CD4-positive, alpha-beta T cell treated with Interleukin-17A for 4 hours (primary cell): ENCODE measurements at places on chromosomes 5 and 9.

- DNase-seq: no peak
These were observed 287.2 kb downstream of the TMEM232 start for GRCh38 chr5:110439296-110439695.

DNA sequence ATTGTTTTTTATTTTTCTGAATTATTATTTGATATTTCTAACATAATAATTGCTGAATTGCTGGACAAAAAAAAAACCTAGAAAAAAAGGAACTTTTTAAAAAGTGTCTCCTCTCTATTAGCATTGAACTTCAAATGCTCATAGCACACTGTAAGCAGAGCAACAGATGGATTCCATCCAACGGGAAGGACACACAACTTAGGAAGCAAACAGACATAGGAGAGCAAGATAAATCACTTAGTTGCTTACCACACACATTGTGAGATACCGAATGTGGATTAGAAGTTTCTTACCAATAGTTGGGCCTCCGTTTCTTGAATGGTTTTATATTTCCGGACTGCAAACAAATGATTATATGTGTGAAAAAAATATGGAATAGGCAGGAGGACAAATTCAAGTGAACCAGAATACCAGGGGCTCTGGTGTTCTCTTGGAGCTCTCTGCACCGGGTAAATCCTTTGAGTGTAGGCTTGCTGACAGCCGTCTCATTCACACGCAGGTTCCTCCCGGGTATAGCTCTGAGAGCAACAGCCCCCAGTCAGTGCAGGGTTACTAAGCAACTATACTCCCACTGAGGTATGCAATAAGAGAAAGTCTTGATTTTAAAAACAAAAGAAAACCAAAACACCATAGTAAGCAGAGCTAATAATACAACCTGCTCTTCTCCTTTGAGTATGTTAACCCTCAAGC is 217.6 kb downstream of the TMEM167A start:
- DNase-seq: no peak

DNA sequence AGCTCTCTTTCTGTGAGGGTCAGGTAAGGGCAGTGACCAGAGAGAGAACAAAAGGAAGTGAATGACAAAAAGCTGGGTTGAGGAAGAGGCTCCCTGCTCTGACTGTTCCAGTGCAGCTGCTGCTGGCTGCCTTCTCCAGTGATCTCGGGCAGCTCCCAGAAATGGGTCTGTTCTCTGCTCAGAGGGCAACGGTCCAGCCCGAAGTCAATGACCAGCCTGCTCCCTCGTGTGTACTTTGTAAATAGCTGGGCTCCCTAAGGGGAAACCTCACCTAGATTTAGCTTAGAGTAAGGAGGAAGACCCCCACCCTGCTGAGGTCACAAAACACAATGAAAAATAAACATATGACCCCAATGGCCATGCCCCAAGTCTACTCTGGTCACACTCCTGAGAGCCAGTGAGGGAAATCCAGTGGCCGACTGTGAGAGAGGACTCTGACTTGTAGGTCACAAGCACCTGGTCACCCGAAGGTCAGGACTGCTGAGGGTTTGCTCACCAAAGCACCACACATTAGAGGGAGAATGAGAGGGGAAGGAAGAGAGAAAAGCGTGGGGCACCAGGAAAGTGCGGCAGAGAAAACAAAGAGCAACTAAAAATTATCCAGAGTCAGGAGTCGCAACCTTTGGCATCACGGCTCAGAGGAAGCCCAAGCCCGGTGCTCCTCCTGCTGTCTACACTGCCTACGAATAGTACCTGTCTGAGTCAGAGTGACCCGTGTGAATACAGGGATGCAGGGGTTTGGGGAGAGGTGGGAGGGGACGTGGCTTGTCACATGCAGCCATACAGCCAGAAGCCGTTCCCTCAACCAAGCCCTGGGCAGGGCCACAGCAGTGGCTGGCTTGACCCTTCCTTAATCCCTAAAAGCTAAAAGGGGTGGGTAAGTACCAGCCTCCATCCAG is 19.8 kb downstream of the NIPAL4 start:
- DNase-seq: no peak

DNA sequence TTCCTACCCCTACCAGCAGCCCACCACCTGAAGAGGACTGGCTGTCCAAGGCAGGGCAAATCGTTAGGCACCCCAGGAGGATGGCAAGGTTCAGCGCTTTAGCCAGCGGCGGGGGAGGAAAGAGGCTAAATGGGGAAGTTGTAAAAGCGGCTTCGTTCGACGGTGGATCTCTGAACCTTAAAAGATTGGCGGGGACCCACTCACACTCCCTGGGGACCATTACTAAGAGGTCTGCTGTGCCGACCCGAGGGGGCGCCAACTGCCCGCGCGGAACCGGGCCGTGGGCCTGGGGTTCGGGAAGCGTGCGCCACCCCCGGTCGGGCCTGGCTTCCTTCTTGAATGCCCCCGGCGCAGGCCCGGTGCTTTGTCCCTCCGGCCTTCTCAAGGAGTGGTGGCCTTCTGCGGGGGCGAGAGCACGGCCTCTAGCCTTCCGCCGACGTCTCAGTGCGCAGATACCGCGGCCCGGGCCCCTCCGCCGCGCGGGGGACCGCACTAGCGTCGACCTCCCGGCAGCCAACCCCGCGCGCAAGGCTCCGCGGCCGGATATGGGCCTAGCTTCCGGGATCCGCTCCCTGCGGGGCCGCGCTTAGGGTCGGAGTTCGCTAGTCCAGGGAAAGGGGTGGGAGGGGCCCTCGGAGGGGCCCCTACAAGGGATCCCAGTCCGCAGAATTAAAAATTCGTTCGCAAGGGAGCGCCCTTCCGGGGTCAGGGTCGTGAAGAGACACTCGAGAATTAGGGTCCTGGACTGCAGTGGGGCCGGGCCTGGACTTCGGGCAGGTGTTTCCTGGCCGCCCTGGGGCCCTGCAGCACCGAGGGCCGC is 10.5 kb downstream of the NR2F1-AS1 start:
- no peak for DNase-seq

DNA sequence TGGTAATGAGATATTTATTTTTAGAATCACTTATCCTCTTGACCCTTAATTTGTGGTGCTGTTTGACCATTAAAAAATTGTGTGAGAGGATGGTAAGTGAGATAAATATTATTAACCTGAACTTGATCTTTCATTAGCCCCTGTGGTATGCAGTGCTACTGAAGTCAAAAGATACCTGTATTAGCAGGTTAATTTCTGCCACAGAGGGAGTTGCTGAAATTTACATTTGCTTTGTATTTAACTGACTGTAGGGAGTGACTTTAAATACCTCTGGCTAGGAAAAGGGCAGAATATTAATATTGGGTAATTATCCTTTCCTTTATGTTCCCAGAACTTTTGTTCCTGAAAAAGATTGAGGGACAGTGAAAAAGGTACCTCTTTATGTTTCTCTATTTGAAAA is 133.6 kb downstream of the CHSY3 start:
- DNase-seq: no peak

GRCh38 chr5:15234366-15234765 is 265.6 kb upstream of the FBXL7 start:
- no peak for DNase-seq
